ENCODE measurements at places on chromosomes 1 and 21.

GRCh38 chr1:225460737-225461532 is 33.1 kb upstream of the LBR start:
- DNase-seq, result no peak

DNA sequence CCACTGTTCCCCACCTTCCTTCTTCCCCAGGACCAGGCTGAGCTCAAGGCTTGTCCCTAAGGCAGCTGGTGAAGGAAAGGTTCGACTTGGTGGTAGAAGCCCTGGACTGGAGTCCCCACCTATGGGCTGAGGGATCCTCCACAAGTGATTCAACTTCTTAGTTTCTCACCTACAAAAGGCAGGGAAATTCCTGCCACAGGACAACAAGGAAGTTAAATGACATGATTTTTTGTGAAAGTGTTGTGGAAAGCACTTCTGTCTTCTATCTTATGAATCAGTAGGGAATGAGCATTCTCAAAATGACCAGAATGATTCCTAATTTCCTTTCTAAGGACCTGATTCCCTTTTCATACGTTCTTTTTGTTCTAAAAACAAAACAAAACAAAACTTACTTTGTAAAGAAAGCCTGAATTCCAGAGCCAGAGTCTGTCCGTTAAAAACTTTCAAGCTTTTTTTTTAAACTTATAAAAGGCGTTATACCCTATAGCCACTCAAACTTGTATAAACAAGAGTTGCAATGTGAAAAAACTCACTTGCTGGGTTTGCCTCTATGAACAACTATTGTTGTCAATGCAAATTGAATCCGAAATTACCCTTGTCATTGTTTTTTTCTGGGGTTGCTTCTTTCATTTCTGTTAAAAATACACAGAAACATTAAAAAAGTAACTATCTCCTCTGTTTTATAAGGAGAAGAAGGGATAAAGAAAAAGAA is 12.2 kb downstream of the KCNJ15 start:
- no peak for DNase-seq

DNA sequence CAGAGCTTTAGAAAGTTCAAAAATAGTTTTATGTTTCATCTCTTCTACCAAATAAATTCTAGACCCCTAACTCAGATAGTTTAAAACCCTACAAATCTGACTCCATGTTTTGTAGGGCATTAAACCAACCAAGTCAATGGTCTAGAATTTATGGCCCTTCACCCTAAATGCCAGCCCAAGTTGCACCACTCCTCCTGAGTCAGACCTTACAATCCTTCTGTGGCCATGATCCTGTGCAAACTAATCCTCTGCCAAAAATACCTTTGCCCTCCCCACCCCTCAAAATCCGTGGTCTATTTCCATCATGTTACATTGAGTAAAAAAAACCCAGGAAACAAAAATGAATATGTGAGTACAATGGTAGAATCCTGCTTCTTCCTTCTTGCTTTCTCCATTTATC is 179.3 kb downstream of the NR5A2 start:
- DNase-seq, result no peak

GRCh38 chr1:1922956-1923833 is 4.1 kb upstream of the TMEM52 start:
- DNase-seq, result no peak

DNA sequence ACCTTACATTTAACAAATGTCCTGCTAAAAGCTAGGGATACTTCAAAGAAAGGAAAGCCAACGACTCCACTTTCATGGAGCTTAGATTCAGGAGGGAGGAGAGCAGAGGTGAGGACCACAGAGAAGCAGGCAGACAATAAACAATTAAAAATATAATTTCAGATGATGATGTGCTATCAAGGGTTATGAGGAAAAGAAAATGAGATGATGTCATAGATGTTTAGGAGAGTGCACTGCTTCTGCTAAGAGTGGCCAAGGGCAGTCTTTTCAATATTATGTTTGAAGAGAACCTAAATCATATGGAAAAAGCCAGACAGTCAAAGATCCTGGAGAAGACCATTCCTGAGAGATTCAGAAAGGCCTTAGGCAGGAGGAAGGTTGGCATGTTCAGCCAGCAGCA is 66.6 kb upstream of the HOOK1 start:
- DNase-seq, result no peak

- DNase-seq, result no peak
Observed at GRCh38 chr1:225400968-225401367, 26.9 kb downstream of the LBR start.

GRCh38 chr1:119783354-119784185 is 14.9 kb upstream of the HMGCS2 start:
- no peak for DNase-seq

- no peak for DNase-seq
Observed at GRCh38 chr1:121546830-121547591, 362.2 kb downstream of the SRGAP2C start.

- DNase-seq, result no peak
Observed at GRCh38 chr1:58773406-58773840, 10.4 kb downstream of the JUN start.

DNA sequence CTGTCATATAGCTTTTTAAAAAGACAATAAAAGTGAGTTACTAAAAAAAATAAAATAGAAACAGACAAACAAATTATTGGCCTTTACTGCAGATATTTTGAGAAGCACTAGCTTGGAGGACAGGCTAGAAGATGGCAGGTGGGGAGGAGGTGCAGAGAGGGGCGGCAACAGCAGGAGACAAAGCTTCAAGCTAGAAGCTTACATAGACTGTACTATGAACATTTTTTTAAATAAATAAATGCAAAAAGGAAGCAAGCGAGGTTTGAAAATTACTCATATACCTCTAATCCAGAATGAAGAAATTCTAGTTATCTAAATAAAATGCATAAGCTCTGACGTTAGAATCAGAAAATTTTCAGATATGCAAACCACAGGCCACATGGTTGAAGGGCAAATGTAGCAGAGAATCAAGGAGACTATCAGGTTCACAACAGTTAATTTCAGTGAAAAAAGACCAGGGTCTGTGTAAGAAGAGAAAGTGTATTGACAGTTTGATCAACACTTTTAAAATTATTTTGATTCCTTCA is 54.9 kb downstream of the NRIP1 start:
- DNase-seq, result no peak

DNA sequence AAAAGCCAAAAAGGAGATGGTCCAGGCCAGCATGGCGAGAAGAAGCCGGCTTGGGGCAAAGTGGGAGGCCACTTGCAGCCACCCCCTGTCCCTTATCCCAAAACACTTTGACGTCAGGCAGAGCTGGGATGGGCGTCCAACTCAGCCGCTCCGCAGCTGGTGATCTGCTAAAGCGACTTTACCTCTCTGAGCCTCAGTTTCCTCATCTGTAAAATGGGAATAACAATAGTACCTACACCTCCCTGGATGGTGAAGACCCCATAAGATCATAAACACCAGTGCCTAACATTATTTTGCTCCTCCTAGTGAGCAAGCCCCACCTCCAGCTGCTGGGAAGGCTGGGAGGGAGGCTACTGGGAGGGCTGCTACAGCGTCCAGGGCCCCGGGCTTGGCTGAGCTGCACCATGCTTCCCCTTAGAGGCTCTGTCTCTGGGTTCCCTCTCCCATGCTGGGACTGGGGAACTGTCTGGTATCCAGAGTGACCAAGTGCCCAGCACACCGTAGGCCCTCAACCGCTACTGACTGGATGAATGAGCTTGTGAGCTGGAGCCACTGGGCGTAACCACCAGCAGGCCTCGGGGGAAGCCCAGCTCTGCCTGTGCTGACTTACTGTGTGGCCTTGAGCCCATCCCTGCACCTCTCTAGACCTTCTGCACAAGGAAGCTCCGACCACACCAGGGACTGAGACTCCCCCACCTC is 18.3 kb downstream of the IFFO2 start:
- DNase-seq, result no peak

- no peak for DNase-seq
Observed at GRCh38 chr1:240831922-240832321, 220.0 kb upstream of the GREM2 start.

DNA sequence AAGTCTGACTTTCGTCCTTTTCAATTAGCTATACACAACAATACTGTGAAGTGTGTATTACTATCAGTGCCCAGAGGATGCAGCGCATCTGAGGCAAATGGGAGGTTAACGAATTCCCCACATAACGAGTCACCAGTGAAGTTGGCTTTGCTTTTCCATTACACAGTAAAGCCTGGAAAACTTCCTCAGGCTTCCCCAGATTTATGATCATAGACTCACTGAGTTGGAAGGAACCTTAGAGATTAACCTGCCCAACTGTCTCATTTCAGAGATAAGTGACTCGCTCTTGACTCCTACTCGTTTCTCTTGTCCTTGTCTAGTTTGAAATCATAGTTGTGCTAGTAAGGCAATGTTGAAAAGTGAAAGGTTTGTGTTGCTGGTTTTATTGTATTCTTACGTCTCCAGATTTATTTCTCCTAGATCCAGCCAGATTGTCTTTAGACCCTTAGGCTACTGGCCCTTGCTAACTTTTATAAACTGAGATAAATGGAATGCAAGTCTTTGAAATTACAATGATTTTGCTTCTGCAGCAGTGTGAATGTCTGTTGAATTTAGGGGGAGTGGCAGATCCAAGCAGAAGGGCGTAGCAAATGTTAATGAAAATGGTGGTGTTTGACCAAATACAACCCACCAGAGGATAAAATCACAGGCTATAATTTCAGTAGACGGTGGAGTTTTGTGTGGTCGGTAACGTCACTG is 17.3 kb downstream of the S1PR1 start:
- DNase-seq, result no peak

DNA sequence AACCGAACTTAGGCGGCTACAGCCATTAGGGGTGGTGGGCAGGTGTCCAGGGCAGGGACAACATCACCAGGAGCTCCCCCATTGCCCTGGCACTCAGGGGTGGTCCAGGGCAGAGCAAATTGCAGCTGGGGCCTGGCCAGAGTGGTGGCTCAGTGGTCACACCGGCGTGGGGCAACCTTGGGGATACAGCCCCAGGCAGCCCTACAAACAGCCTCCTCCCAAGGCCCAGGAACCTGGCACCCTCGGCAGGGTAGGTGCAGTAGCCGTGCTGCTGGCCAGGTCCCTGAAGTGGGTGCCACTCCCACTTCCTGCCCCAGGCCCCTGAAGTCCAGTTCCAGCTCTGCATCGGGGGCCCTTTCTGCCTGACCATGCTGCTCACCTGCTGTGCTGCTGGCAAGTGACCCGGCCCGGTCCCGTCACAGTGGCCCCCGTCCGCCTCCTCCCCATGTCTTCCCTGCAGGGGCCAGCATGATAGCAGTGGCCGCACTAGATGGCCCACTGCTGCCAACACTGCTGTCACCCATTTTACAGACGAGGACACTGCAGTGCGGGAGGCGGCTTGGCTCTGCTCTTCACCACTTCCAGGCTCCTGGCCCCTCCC is 712.8 kb downstream of the MATN1 start:
- no peak for DNase-seq

DNA sequence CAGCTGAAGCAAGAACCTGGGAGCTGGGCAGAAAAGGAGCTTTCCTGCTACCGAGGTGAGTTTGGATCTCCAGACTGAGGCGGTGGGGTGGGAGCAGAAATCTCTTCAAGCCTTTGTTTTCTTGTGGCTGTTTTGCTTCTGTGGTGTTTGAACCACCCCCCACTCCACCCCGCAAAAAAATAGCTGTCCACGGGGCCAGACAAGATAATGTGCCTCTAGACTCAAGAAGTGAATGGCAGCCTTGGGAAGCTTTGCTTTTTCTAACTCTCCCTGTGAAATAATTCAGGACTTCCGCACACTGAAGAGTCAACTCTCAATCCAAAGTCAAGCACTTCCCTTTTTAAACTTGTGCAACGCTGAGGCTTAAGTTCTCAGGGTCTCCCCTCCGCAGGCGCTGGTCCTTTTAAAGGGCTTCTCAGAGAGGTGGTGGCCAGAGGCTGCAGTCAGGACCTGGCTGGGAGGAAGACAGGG is 159.6 kb upstream of the COA6 start:
- DNase-seq, result no peak

DNA sequence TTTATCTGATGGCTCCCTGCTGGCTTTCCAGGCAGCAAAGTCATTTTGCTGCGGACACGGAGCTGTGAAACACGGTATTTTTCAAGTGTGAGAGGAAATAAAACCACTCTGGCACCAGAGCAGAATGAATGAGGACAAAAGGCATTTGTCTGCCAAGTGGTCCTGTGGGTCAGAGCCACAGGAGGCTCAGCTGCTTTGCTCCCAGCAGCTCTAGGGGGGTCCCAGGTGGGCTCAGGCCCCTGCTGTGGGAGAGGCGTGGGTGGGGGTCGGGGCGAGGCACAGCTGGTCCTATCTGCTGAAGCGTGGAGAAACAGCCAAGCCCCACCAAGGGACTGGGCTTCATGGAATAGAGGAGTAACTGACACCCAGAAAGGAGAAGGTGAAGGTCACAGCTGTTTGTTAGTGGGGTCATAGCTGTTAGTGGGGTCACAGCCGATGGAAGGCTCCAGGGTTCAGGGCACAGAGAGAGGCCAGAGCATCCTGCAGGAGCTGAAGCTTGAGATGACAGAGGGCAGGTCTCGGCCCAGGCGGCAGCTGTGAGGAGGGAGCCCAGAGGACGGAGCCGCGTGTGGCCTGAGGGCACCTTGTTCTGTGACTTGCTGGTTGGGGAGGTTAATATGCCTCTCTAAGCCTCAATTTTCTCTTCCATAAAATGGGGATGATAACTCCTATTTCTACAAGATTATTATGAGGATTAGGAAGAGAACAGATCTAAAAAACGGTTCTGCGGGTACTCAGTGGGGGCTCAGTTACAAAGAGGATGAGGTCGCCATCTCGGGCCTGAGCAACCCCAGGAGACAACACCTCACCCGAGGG is 7.1 kb downstream of the KIF17 start:
- no peak for DNase-seq

DNA sequence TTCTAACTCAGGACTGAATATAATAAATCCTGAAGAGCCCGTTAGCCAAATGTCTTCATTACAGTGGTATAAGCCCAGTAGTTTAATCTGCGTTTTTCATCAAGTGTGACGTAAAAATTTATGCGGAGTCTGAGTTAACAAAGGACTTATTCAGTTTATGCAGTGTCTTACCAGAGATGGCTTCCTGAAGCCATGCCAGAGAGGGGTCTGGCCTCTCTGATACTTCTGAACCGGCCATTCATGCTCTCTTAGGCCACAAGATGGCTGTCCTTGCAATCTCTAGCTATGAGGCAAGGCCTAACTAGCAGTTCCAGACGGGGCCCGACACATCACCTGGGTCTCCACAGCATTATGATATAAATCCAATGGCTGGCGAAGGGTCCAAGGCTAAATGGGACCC is 101.4 kb downstream of the TEX35 start:
- DNase-seq, result no peak

GRCh38 chr1:218476385-218476784 is 131.2 kb downstream of the TGFB2 start:
- no peak for DNase-seq

- DNase-seq, result no peak
Observed at GRCh38 chr1:165431079-165431478, 13.8 kb downstream of the RXRG start.

DNA sequence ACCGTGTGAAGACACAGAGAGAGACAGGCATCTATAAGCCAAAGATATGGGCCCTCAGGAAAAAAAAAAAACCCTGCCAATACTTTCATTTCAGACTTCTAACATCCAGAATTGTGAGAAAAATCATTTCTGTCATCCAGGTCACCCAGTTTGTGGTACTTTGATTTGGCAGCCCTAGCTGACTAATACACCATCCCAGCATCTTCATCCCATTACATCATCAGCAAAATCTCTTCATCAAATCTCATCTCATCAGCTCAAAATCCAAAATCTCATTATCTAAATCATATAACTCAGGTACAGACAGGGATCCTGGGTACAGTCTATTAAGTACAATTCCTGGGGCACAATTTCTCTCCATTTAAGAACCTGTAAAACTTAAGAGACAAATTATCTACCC is 51.9 kb upstream of the GJA8 start:
- no peak for DNase-seq
